SJSA1 (cell line): ENCODE measurements at places on chromosomes 12 and 14.

DNA sequence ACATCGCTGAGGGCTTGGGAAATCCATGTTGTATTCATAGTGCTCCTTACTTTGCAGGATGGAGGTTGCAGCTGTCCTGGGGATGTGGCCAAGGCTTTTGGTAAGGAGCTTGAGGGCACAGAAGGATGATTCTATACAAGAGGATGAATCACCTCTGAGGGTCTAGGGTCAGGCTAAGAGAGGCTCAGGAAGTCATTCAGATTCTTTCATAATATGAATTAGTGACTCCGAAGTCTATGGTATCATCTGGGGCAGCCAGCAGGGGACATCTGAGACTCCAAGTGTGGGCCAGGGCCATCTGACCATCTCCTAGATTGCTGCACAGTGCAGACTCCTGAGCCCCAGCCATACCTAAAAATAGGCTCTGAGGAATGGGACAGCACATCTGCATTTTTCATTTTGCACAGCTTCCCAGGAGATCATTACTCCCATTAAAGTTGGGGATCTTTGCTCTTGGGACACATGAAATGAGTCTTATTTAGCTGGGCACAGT, 4.8 kb downstream of the GMPR2 start:
- H3K4me3 ChIP-seq = no peak overlapping the region
- DNase-seq = no peak
- H3K36me3 ChIP-seq = peaks cover 75% of the 10 kb centered on the region
- H3K27ac ChIP-seq = no peak overlapping the region
- H3K27me3 ChIP-seq = no peaks in the 10 kb centered on the region
- H3K4me1 ChIP-seq = peaks cover 20% of the 10 kb centered on the region

GRCh38 chr14:23869078-23869719, 84.4 kb upstream of the DHRS4 start:
- no peaks in the 10 kb centered on the region for H3K36me3 ChIP-seq
- no peaks in the 10 kb centered on the region for H3K4me1 ChIP-seq
- H3K27ac ChIP-seq = no peak overlapping the region
- no peak for DNase-seq
- no peak overlapping the region for H3K4me3 ChIP-seq
- no peaks in the 10 kb centered on the region; the same call in none of the 2 replicates for H3K27me3 ChIP-seq

- no peak for DNase-seq
- H3K27me3 ChIP-seq = no peaks in the 10 kb centered on the region
- H3K4me1 ChIP-seq = no peaks in the 10 kb centered on the region
- H3K27ac ChIP-seq = no peak overlapping the region
Measured at GRCh38 chr14:34426313-34427295, 35.4 kb downstream of the SPTSSA start.

DNA sequence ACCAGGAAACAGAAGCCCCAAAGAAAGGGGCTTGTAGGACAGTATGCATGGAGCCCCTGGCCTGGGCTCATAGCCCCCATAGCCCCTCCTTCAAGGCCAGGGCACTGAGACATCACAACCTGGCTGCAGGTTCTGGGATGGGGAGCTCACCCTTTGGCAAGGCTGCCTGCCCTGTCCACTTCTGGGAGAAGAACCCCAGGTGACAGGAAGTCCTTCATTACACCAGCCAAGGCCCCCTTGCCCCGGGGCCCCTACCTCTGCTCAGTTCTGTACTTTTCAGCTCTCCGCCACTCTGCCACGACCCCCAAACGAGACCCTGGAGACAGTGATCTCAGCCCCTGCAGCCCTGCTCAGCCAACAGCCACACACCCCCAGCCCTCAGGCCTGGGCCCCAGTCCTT, 223.2 kb upstream of the RTL1 start:
- H3K27me3 ChIP-seq = no peaks in the 10 kb centered on the region
- H3K36me3 ChIP-seq = no peaks in the 10 kb centered on the region
- no peak overlapping the region for H3K27ac ChIP-seq
- no peak overlapping the region for H3K4me3 ChIP-seq
- H3K4me1 ChIP-seq = no peaks in the 10 kb centered on the region

DNA sequence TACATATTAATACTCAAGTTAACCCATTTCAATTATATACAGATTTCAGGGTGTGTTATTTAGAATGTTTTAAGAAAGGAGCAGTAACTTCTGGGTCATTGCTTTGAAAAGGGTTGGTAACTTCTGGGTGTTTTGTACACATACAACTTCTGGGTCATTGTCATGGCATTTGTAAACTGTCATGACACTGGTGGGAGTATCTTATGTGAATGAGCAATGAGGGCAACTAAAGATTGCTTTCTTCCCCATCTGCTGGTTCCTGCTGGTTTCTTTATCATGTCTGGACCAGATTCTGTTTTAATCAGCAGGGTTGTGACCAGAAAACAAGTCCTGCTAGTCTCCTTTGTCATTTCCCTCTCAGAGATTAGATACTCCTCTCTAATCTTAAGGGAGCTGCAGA, 713.3 kb downstream of the LRFN5 start:
- no peaks in the 10 kb centered on the region for H3K36me3 ChIP-seq
- no peak for DNase-seq
- H3K4me1 ChIP-seq = no peaks in the 10 kb centered on the region
- H3K27me3 ChIP-seq = no peaks in the 10 kb centered on the region
- no peak overlapping the region for H3K4me3 ChIP-seq

DNA sequence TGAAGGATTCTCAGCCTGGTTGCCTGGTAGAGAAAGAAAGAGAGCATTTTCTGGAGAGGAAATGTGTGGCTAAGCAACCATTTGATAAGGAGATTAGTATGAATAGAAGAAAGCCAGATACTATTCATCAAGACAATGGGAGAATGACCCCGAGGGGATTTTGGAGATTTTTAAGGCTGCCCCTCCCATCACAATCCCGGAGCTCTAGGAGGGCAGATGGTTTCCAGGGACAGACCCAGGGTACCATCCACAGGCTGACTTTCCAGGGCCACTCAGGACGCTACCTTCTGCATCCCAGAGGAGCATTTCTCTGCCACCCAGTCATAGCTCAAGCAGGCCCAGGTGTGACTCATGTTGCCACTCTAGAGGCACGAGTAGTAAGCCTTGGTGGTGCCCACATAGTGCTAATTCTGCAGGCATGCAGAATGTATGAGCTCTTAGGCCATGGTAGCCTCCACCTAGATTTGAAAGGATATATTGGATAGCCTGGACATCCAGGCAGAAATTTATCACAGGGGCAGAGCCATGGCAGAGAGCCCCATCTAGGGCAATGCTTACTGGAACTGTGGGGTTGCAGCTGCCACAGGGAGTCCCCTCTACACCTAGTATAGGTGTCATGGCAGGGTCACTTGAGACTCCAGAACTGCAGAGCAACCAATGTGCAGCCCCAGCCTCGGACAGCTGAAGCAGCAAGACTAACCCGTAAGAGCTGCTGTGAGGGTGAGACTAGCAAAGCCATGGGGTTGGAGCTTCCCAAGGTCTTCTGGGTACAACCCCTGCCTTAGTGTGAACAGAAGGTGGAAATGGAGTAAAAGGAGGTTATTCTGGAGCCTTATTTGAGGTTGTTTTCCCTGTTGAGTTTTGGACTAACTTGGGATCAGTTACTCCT, 366.0 kb downstream of the ZFP36L1 start:
- no peak overlapping the region for H3K4me3 ChIP-seq
- no peaks in the 10 kb centered on the region for H3K27me3 ChIP-seq
- DNase-seq = no peak
- no peaks in the 10 kb centered on the region for H3K36me3 ChIP-seq
- H3K27ac ChIP-seq = no peak overlapping the region

DNA sequence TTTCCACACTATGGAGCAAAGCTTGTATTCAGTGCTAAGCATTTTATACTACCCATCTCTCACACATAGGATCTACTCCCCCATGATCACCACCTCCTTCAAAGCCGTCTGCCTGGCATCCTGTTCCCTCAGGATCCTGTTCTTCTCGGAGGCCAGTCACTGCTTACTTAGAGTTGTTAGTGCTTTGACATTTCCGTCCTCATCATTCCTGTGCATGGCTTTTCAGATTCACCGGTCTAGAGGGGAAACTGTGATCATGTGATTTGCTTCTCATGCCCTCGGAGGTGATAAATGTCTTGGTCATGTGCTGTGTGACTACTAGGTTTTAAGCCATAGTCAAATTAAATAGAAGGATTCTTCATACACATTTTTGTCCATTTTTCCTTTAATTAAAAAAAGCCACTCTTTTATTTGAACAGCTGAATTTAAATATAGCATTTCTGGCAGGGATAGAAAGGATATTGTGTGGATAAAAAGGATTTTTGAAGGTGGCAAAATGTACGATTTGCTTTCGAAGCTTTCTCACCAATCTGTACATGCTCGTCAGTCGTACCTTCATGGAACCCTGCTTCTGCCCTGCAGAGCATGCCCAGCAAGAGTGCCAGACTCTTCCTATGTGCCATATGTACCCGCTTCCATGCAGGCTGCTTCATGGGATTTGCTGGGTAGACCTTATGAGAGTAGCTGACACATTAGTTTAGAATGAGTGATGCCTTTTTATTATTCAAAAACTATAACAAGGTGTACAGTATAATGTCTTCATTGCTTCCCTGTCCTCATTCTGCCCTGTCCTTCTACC, 53.3 kb downstream of the BMAL2 start:
- no peak for DNase-seq
- no peaks in the 10 kb centered on the region for H3K27me3 ChIP-seq
- no peak overlapping the region for H3K27ac ChIP-seq
- H3K4me3 ChIP-seq = no peak overlapping the region
- peaks cover 7% of the 10 kb centered on the region for H3K4me1 ChIP-seq

DNA sequence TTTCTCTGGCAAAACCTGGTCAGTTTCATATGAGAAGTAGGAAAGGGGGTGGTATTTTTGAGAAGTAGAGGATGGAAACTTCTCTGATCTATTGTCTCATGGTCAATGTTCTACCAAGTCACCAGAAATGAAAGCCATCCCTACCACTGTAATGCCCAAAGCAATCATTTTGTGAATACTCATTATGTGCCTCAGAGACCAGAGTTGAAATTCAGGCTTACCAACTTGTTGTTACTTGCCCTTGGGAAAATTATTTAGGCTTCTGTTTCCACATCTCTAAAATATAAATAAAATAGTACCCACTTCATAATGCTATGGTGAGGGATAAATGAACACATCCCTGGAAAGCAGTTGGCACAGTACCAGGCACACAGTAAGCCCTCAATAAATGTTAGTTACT, 723.7 kb upstream of the TBX3 start:
- no peak overlapping the region for H3K27ac ChIP-seq
- no peaks in the 10 kb centered on the region for H3K36me3 ChIP-seq
- H3K4me1 ChIP-seq = peaks cover 34% of the 10 kb centered on the region
- H3K27me3 ChIP-seq = no peaks in the 10 kb centered on the region
- no peak for DNase-seq

- peaks cover 33% of the 10 kb centered on the region for H3K36me3 ChIP-seq
- no peak overlapping the region for H3K27ac ChIP-seq
- DNase-seq = no peak
Measured at GRCh38 chr14:45201905-45202304, 51.1 kb downstream of the MIS18BP1 start.

- DNase-seq = no peak
- H3K27ac ChIP-seq = peak overlapping the region; percentile 13
- peaks cover 9% of the 10 kb centered on the region for H3K36me3 ChIP-seq
- peaks cover 78% of the 10 kb centered on the region for H3K4me1 ChIP-seq
- H3K27me3 ChIP-seq = no peaks in the 10 kb centered on the region
- H3K4me3 ChIP-seq = no peak overlapping the region
Measured at GRCh38 chr14:54669721-54670561, 103.0 kb downstream of the SAMD4A start.

GRCh38 chr14:92582706-92583452, 69.3 kb downstream of the RIN3 start:
- H3K27ac ChIP-seq = no peak overlapping the region
- no peak for DNase-seq
- H3K27me3 ChIP-seq = no peaks in the 10 kb centered on the region

DNA sequence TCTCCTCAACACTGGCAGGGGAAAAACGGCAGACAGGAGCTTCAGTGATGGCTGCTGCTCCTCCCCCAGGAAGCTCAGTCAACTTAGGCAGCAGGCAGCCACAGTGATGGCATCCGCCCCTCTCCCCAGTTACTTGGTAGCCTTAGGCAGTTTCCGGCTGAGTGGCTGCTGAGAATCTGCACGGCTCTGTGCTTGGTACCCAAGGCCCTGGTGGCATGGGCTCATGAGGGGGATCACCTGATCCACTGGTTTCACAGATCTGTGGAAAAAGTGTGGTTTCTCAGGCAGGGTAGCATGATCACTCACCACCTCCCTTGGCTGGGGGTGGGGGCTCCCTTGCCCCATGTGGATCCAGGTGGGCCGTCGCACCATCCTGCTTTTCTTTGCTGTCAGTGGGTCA, 244.6 kb upstream of the MDGA2 start:
- H3K4me1 ChIP-seq = no peaks in the 10 kb centered on the region
- no peak overlapping the region for H3K4me3 ChIP-seq
- no peaks in the 10 kb centered on the region for H3K36me3 ChIP-seq
- H3K27me3 ChIP-seq = no peaks in the 10 kb centered on the region
- no peak for DNase-seq
- H3K27ac ChIP-seq = no peak overlapping the region

DNA sequence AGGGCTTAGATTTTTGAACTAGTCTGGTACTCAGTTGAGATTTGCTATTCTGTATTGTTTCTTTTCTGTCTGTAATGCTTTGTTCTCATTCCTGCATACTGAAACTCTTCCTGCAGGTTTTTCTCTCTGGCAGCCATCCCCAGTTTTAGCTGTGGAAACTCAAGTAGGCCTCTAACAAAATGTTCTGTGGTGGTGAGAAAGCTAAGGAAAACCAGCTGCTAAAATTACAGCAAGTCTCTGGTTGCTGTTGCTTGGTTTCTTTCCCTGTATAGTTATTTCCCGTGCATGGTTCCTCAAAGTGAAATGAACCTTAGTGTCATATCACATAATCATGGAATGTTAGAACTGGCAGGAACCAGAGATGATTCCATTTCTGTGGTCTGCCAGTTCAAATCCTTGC, 442.5 kb downstream of the NRXN3 start:
- H3K4me3 ChIP-seq = no peak overlapping the region
- no peaks in the 10 kb centered on the region for H3K27me3 ChIP-seq
- no peak overlapping the region for H3K27ac ChIP-seq
- no peaks in the 10 kb centered on the region for H3K4me1 ChIP-seq

GRCh38 chr12:68185598-68185997, 26.1 kb upstream of the IFNG start:
- H3K4me1 ChIP-seq = 0 out of 2 replicates have a peak, but pooled peaks cover 2% of the 10 kb centered on the region
- no peak overlapping the region for H3K4me3 ChIP-seq
- no peaks in the 10 kb centered on the region for H3K27me3 ChIP-seq
- H3K36me3 ChIP-seq = no peaks in the 10 kb centered on the region
- no peak for DNase-seq

DNA sequence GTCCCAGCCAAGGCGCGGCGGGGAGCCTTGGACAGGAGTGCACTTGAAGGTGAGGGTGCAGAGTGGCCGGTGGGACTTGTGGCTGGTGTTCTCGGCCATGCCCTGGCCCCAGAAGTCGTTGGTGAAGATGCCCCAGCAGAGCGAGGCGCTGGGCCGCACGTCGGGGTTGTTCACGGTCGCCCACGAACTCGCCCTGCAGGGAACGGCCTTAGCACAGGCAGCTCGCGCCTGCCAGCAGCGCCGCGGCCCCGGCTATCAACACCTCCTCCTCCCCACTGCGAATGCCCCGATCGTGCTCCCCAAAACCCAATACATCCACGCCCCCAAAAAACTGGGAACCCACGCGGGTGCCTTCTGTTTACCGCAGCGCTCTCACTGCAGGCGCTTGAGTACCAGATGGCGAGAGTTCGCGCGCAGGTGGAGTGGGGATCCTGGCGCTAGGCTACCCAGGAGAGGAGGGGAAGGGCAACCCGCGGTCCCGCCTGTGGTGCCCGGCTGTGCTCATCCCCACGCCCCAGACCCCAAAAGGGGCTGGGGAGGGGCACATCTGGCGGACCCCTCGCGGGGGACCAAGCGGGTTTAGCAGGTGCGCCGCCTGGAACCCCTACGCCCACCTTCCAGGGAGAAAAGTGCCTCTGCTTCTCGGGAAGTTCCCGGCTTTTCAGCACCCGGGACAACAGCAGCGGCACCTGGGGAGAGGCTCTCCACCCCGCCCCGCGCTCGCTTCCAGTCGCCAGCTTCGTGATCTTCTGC, 386.3 kb upstream of the TMTC1 start:
- no peak overlapping the region for H3K4me3 ChIP-seq
- H3K27me3 ChIP-seq = no peaks in the 10 kb centered on the region
- no peaks in the 10 kb centered on the region for H3K36me3 ChIP-seq
